ENCODE measurements at places on chromosomes 1 and 21.

GRCh38 chr1:24369199-24369598 is 44.4 kb downstream of the STPG1 start:
- DNase-seq, result no peak

- DNase-seq, result no peak
These were observed 29.1 kb upstream of the LRRC8C start for GRCh38 chr1:89603651-89604413.

GRCh38 chr1:246096356-246096755 is 410.7 kb downstream of the SMYD3 start:
- no peak for DNase-seq

GRCh38 chr1:43227143-43227764 is 42.5 kb upstream of the TMEM125 start:
- peak; percentile 75 for DNase-seq

- no peak for DNase-seq
These were observed 30.1 kb downstream of the KCNAB2 start for GRCh38 chr1:6075748-6076147.

- no peak for DNase-seq
These were observed 56.3 kb downstream of the VPS26C start for GRCh38 chr21:37210799-37211198.

GRCh38 chr1:210003501-210003900 is 65.5 kb downstream of the SYT14 start:
- no peak for DNase-seq

DNA sequence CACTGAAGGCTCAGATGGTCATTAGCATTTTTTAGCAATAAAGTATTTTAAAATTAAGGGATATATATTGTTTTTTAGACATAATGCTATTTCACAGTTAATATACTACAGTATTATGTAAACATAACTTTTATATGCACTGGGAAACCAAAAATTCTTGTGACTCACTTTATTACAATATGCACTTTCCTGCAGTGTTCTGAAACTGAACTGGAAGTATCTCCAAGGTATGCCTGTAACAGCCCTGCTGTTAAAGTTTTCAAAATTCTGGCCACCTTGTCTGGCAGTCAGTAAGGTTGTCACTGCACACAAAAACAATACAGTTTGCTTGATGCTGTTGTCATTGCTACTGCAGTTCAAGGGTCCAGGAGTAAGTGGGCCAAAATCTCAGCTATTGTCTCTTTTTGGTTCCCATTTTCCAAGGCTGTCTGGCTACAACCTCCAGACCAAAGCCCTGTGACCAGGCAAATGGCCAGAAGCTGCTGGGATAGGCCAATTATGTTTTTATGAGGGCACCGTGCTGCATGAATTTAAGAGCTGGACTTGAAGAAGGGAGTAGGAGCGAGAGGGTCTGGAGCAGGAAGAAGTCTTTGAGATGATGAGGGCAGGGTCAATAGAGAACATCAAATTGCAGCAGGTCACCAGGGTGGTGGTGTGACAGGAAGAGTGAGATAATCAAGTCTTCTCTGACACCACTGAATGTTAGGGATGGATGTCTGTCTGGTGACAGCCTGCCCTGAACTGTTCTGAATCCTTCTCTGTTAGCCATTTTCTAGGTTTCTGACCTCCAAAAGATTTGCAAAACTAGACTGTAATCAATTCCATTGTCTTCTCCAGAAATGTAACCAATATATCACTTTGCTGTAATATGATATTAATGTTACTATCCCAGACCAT is 82.3 kb upstream of the CACHD1 start:
- DNase-seq, result no peak

DNA sequence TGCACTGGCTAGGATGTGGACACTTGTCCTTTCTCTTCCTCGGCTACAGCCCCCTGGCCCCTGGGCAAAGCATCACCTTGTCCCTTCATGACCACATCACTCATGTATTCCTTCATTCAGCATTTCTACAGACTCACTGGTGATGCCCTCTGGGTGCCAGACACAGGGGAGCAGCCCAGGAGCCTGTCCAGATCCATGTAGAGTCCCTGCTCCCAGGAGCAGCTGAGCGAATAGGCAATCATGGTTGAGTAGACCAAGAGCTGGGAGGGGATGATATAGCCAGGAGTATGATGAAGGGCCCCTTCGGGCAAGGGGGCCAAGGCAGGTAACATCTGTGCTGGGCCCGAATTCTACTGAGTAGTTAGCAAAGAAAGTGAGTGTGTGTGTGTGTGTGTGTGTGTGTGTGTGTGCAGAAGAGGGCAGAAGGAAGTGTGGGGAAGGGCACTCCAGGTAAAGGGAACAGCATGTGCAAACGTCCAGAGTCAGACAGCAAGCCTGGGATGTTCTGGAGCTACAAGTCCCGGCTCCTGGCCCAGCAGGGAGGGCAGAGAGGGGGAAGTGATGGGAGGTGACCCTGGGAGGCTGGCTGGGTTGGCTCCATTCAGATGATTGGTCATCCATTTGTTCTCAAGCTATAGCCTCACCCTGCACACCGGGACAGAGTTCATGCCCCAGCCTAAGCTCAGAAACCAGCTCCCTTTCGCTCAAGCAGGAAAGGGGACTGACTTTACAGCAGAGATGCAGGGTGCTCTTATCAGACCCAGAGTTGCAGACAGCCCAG is 21.0 kb upstream of the PIK3CD start:
- DNase-seq, result no peak

- DNase-seq, result no peak
These were observed 4.7 kb downstream of the BTBD19 start for GRCh38 chr1:44812822-44813543.

DNA sequence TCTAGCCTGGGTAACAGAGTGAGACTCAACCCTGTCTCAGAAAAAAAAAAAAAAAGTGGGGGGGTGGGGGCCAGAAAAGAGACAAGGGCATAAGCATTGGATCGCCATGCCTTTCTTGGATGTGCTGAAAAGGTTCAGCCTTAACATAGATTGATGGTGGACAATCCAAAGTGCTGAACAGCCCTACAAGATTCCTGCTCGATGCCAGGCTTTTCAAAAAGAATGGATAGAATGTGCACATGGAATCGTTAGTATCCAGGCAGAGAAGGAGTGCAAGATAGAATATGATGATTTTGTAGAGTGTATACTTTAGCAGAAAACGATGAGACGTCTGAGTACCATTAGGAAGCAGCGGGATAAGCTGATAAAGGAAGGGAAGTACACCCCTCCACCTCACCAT is 10.9 kb upstream of the COA7 start:
- DNase-seq, result no peak

DNA sequence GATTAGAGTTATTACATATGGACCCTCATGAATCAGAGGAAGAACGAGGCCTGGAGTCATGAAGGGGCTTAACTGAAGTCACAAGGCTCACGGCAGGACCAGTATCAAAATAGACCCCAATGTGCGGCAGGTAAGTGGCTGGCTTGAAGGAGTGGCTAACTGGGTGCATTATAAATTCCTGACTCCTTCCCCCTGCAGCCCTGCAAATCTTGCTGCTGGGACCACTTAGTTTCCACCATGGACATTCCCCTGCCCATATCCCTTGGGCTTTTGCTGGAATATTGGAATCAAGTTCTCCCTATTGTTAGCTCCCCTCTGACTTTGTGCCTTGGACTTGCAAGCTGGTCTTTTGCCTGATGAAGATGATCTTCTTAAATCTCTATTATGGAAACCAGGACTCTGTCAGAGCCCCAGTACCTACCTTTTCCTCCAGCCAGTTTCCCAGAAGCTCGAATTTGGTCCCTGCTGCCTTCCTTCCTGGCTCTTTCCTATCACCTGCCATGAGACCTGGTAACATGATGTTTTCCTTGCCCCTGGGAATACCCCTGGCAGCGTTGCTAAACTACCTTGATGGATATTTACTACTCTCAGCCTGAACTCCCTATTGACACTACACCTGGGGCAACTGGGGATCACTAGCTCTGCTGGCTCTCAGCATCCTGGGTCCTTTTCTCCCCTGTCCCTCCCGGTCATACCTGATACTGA is 156.0 kb upstream of the JUN start:
- no peak for DNase-seq

DNA sequence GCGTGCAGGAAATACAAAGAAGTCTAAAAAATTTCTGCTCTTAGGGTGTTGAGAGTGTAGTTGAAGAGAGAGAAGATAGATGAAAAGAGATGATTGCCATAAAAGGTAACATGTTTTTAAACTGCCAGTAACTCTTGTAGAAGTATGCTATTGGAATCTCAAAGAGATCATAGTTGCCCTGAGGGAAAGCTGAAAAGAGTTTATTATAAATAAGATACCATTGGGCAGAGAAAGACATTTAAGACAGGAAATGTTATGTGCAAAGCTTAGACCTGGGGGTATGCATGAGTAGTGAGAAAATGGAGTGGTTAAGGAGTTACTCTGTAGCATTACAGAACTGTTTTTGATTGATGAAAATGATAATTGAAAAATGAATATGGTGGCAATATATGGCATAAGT is 17.6 kb downstream of the GABPA start:
- DNase-seq, result no peak

DNA sequence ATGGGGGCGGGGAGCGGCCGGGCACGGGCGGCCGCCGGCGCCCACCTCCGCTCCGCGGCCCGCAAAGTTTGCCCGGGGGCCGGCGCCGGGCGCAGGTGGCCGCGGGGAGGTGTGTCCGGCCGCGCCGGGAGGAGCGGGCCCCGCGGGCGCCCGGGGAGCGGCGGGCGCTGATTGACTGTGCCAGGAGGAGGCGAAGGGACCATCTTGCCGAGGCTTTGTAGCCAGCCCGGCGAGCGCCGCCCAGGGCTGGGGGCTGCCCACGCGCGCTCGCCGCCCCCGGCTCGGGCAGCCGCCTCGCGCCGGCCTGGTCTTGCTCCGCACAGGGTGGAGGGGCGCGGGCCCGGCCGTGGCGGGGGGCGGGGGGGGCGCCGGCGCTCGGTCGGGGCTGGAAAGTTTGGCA is 432 bp downstream of the EPHB2 start:
- no peak for DNase-seq

GRCh38 chr1:4172644-4173599 is 272.9 kb upstream of the C1orf174 start:
- DNase-seq, result no peak

DNA sequence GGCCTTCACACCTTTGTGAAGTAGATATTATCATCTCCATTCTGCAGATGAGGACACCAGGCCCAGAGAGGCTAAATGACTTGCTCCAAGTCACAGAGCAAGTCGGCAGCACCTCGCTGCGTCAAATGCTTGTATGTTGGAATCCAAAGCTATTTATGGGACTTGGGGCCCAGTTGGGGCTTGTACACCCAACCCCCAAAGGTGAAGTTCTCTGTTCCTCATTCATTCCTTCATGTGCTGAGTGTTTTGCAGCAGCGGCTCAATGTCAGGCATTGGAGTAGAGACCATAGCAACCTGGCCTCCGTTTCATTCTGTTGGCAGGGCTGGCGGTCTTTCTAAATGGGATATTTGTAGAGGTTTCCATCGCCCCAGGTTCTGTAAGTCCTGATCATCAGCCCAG is 113.4 kb upstream of the SLC25A33 start:
- no peak for DNase-seq

DNA sequence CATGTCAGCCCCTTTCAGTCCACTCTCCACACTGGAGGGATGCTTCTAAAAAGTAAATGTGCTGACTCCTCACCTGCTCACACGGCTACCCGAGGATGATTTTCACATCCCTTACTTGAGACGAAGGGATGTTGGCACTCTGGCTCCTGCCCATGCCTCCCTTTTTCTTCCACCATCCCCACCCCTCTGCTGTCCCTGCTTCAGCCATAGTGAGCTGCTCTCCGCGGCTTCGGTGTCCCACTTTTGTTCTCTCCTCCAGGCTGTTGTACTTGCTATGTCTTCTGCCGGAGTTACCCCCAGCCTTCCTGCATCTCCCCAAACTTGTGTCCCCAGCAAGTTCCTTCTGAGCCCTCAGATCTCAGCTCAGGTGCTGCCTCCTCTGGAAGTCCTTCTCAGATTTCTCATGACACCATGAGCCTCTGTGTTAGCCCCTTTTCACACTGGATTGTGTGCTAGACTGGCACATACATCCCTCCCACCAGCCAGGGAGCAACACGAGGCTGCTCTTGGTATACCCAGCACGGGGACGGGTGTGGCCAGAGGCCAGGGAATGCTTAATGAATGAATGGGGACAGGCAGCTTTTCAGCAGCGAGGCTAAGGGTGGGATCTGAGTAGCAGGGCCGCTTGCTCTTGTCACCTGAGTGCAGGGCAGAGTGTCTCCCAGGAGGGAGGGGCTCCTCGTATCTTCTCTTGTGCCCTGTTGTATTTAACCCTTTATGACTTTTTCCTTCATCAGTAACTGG is 1.3 kb downstream of the ACOT11 start:
- DNase-seq, result no peak

- DNase-seq, result no peak
These were observed 26.1 kb downstream of the RCAN3 start for GRCh38 chr1:24528744-24529143.

DNA sequence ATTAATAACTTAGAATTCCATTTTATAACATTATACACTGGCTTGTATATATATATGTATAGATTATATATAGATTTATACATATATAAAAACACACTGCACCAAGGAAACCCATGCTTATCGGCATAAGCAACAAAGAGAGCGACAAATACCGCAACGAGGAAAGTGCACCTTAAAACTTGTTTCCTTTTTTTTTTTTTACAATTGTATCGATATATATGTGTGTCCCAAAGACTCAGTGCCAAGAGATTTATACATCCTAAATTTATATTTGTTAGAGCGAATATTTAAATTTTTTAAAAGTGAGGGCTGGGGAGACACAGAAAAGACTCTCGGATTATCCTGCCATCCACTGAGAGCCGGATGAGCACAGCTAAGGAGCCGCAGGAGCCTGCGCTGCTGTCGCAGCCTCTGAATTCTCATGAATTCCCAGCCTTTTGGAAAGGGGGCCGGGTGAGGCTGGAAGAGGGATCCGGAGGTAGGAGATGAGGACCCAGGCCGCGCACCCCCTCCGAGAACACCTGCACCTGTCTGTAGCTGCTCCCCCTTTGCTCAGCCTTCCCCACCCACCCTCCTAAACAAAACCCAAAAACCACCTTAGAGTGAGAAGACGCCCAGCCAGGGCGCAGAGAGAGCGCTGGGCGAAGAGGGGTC is 5.2 kb downstream of the DMRTA2 start:
- DNase-seq, result no peak

DNA sequence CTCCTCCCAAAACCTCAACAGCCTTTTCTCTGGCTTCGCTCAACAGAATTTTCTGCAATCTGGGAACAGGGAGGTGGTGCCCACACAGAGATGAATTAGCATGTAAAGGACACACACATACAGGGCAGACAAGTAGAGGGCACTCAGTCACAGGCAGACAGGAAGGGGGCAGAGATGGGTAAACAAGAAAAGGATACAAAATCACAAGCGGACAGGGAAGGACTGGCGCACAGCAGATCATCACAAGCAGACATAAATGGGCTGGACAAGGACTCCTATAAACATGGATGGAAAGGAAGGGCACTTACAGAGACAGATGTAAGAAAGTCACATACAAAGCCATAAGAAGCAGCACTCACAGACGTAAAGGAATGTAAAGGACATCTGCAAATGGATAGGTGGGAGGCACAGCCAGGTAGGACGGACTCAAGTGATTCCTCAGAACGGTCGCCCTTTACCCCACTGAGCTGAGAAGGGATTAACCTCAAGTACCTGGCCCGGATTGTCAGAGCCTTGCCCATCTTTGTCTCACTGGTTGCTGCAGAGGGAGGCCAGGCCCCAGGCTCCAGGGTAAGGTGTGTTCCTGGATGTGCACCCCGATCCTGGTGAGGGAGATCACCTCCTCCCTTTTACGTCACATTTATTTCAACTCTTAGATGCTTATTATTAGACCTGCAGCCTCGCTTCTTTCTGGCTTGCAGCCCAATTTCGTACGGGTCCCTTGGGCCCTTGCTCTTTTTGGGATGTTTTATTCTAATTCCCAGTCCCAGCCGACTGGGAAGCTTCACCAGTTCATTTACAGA is 836 bp upstream of the PRCC start:
- no peak for DNase-seq

Data from activated CD4-positive, alpha-beta T cell treated with anti-CD3 and anti-CD28 coated beads for 1 hour (primary cell).